Ascending aorta (tissue), 2 donors: ENCODE measurements at places on chromosomes 12 and 14. TPM values are rescaled to one million over a fixed set of nuclear protein-coding genes. Genes with fewer than 3 reads are reported as not detected.

GRCh38 chr12:30763053-30763452 lies 8.3 kb upstream of the CAPRIN2 start:
- no peak overlapping the region for H3K4me3 ChIP-seq
- no peaks in the 10 kb centered on the region for H3K36me3 ChIP-seq
- H3K4me1 ChIP-seq: no peaks in the 10 kb centered on the region

- H3K27ac ChIP-seq: no peak overlapping the region
- H3K27me3 ChIP-seq: no peaks in the 10 kb centered on the region
- no peak for DNase-seq
- no peak overlapping the region for H3K4me3 ChIP-seq
These were observed 123.0 kb upstream of the DYRK2 start for GRCh38 chr12:67525617-67525884.

DDX54 gene
- total RNA-seq: 97.0 TPM

GRCh38 chr14:94048691-94049624 lies 22.8 kb downstream of the OTUB2 start:
- no peaks in the 10 kb centered on the region for H3K27me3 ChIP-seq
- DNase-seq: no peak
- peaks cover 98% of the 10 kb centered on the region for H3K36me3 ChIP-seq
- H3K4me1 ChIP-seq: no peaks in the 10 kb centered on the region
- no peak overlapping the region for H3K27ac ChIP-seq

DNAJC22 gene
- total RNA-seq: not detected

GRCh38 chr12:63802012-63802608 lies 22.4 kb downstream of the RXYLT1 start:
- H3K36me3 ChIP-seq: no peaks in the 10 kb centered on the region
- DNase-seq: no peak
- H3K27me3 ChIP-seq: no peaks in the 10 kb centered on the region
- H3K27ac ChIP-seq: no peak overlapping the region
- H3K4me1 ChIP-seq: no peaks in the 10 kb centered on the region

TSPAN8 gene
- 5.5 TPM for total RNA-seq

- no peaks in the 10 kb centered on the region for H3K36me3 ChIP-seq
- H3K27me3 ChIP-seq: no peaks in the 10 kb centered on the region
- no peak for DNase-seq
- no peak overlapping the region for H3K27ac ChIP-seq
- no peaks in the 10 kb centered on the region for H3K4me1 ChIP-seq
These were observed 73.8 kb upstream of the TBX3 start for GRCh38 chr12:114757684-114758325.

ADCY4 gene
- 143 TPM for total RNA-seq

GRCh38 chr12:102232446-102232845 lies 34.8 kb upstream of the PMCH start:
- no peaks in the 10 kb centered on the region for H3K4me1 ChIP-seq
- H3K27ac ChIP-seq: no peak overlapping the region
- H3K36me3 ChIP-seq: no peaks in the 10 kb centered on the region
- no peak for DNase-seq
- H3K4me3 ChIP-seq: no peak overlapping the region

YBX3 gene
- 326 TPM for total RNA-seq

DNA sequence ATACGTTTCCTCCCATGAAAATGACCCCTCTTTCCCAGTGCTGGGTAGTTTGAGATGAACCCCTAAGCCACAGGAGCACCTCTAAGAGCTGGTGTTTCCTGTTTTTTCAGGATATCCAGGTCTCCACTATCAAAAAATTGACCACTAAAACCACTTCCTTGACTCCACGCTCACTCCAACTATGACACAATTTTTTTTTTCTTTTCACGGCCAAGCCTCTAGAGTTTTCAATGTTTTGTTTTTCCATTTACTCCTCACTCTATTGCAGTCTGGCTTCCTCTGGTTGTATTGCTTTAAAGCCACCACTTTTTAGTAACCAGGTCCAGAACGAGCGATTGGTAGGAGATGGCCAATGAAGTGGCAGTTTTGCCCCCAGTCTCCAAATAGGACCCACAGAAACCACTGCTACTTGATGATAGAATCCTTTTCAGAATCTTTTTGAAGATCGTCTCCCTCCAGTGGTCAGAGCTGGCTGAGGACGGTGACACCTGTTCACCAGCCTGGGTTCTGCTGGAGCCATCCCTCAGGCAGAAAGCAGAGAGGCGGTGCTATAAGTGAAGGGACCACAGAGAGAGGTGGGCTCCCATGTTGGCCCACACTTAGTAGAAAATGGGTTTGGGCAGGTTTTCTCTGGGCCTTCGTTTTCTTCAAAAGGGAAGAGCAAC lies 454.4 kb downstream of the VRK1 start:
- DNase-seq: no peak
- H3K27me3 ChIP-seq: no peaks in the 10 kb centered on the region
- no peaks in the 10 kb centered on the region for H3K4me1 ChIP-seq
- H3K36me3 ChIP-seq: no peaks in the 10 kb centered on the region

GRCh38 chr12:11814374-11814773 lies 164.9 kb downstream of the ETV6 start:
- no peaks in the 10 kb centered on the region for H3K27me3 ChIP-seq
- DNase-seq: no peak
- H3K36me3 ChIP-seq: no peaks in the 10 kb centered on the region
- no peak overlapping the region for H3K27ac ChIP-seq
- no peak overlapping the region for H3K4me3 ChIP-seq

GLT1D1 gene
- 9.5 TPM for total RNA-seq

DCN gene
- total RNA-seq: 443 TPM

SAMD15 gene
- total RNA-seq: not detected
